ENCODE measurements at places on chromosomes 11 and 22.

DNA sequence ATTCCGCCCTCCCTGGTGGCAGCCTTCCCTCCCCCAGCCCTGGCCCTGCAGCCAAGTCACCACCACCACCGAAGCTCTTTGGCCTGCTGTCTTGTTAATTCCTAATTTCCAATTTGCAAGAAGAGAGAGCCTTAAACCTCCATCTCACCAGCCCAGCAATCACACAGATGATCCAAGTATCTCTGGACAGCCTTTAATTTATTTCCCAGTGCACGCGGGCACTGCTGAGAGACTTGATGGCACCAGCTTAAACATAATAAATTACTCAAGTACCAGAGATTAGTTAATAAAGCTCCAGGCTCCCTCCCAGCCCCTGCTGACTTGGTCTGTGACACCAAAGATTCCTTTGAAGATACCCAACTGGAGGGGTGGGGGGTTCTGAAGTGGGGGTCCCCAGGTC is 494.7 kb downstream of the BUD13 start:
- no peak for DNase-seq

GRCh38 chr22:31083377-31083768 is 2.3 kb downstream of the SMTN start:
- DNase-seq, result no peak

DNA sequence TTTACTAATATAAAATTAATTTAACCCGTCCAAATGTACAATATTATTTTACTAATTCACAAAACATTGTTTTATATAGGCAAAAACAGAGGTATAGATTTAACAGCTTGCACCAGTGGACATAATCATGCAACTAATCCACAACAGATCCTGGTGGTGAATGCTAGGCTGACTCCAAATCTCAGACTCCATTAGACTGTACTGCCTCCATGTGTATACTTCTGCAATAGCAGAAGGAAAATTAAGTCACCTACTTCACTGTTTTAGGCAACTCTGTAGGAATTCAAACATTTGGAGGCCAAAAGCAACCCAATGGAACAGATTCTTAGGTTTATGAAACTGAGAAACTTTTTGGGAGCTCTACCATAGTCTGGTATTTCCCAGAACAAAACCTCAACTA is 30.0 kb upstream of the RAB39A start:
- no peak for DNase-seq

GRCh38 chr11:72750086-72750485 is 2.1 kb downstream of the ARAP1 start:
- DNase-seq, result no peak

- DNase-seq, result no peak
Observed at GRCh38 chr11:73277467-73277866, 5.3 kb downstream of the P2RY6 start.

GRCh38 chr11:66124564-66124963 is 54.5 kb downstream of the PACS1 start:
- DNase-seq, result no peak

DNA sequence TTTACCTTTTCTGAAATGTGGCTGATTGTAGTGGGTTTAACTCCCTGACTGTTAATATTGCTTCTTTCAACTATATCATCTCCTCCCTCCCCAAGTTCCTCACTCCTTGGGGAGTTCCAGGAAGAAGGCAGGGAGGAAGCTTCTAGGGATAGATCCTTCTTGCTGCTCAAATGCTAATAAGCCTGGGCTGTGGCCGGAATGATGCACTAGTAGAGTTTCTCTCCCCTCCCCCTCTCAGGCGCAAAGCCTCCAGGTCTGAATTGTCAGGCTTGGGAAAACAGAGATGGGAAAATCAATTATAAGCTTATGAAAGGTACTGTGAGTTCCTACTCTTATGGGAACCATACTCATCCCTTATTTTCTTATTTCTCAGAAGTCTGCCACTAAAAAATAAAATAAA is 30.8 kb downstream of the FEZ1 start:
- DNase-seq, result no peak

DNA sequence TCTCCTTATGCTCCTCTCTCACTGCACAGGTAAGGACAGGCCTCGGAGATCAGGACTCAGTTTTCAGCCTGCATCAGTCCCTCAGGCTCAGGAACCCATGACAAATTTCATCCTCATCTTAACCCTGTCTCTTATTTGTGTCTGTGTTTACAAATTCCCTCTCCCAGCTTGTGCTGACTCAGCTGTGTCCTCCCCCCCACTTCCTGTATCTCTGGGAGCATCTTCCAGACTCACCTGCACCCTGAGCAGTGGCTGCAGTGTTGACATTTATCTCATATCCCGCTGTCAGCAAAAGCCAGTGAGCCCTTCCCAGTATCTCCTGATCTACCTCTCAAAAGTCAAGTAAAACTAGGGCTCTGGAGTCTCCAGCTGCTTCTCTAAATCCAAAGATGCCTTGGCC is 65.6 kb upstream of the VPREB1 start:
- no peak for DNase-seq

DNA sequence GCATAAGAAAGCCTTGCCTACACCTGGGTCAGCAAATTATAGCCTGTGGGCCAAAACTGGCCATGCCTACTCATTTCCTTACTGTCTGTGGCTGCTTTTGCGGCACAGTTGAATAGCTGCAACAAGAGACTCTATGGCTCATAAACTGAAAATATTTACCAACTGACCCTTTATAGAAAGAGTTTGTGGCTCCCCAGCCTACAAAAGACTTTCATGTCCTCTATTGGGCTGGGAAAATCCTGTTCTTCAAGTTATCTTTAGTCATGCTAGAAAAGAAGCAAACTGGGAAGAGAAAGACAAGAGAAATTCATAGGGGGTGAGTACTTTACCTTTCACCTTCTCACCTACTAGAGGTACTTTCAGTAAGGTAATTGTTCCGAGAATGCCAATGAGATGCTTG is 175.1 kb downstream of the SWAP70 start:
- no peak for DNase-seq

- DNase-seq, result no peak
Observed at GRCh38 chr11:2305788-2306451, 4.1 kb downstream of the TSPAN32 start.

DNA sequence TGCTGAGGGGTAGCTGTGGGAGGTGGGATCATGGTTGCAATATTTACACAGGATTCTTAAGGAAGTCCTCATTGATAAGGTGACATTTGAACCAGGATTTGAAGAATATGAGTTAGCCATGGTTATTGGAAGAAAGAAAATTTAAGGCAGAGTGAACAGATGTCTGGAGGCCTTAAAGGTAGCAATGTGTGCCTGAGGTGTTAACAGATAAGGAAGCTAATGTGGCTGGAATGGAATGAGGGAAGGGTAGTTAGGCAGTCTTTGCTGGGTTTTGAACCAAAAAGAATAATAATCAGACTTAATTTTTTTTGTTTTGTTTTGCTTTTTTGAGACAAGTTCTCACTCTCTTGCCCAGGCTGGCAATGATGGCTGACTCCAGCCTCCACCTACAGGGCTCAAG is 9.7 kb upstream of the DEPDC7 start:
- DNase-seq, result no peak

DNA sequence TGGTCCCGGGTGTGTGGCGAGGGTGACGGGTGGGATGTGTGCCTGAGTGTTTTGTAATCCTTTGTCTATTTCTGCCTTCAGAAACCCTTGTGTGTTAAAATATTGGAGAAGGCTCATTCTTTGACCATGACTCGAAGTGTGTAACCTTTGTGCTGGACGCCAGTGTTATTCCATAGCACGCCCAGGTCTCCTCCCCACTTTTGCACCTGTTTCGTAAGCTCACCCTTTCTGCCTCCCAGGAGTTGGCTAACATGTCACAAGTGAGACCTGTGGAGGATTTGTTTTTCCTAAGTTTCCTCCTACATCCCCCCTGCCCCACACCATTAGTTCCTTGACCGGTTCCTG is 382 bp downstream of the C11orf54 start:
- DNase-seq, result no peak

GRCh38 chr11:85948884-85949283 is 93.7 kb downstream of the CCDC83 start:
- no peak for DNase-seq

- DNase-seq, result no peak
Observed at GRCh38 chr11:47204637-47204989, 10.2 kb upstream of the DDB2 start.

- DNase-seq, result no peak
Observed at GRCh38 chr22:39248254-39248653, 3.5 kb upstream of the PDGFB start.

DNA sequence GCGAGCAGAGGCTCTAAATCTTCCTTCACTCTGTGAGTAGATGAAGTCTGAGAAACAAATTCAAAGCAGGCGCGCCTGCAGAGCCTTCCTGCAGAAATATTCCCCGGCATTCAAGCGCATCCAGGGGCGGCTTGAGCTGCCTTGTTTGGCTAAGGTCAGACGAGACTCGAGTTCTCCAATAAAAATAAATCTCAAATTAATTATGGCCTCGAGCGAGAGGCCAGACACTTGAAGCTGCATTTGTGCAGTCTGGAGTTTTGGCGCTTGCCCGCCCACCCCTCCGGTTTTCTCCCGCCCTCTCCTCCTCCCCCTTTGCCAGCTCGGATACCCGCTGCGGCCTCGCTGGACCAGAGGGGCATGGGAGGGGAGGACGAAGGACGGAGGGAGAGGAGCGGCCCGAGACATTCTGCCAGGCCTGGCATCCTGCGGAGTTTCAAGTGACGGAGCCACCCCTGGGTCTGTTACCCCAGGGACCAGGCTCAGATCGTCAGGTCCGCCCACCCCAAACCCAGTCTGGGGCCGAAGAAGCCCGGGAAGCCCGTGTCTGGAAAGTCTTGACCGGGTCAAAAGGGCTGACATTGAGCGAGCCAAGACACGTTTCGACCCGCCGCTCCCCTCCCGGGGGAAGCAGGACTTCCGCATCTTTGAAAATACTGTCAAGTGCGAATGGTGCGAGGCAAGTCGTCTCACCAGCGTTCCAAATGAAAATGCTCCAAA is 3.8 kb upstream of the FLI1 start:
- DNase-seq, result no peak

DNA sequence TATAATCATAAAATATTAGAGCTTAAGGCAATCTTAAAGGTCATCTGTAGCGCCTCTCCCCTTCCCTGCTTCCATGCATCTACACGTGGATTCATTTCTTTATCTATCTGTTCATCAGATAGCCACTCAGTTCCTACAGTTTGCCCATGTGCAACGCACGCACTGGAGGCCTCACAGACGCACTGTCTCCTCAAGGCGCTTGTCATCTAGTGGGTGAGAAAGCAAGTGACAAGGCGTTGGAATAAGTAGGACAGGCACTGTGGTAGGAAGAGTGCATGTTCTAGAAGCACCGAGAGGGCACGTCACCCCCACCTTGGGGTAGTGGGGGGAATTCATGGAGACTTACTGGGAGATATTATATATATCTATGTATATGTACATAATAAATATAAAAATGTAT is 20.8 kb upstream of the JAM3 start:
- DNase-seq, result no peak

DNA sequence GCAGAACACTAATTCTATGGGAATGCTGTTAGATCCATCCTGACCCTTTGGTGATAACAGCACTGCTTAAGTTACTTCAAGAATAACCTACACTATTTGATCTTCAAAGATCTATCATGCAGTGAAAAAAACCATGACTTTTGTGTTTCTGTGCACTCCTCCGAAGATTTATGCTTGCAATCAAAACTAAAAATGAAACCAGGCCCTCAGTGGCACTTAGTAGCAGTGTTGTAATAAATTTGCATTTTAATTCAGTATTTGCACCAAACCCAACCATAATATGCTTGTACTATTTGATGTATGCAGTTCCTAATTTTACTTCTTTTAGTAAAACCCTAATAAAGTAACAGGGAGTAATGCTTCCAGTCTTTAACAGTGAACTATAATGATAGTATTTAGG is 130.7 kb downstream of the SOX6 start:
- DNase-seq, result no peak

- DNase-seq, result peak; percentile 32
Observed at GRCh38 chr11:19076744-19077589, 16.4 kb upstream of the MRGPRX2 start.

- no peak for DNase-seq
Observed at GRCh38 chr11:62484352-62484751, 62.3 kb downstream of the AHNAK start.

- DNase-seq, result no peak
Observed at GRCh38 chr11:44816761-44817160, 90.0 kb downstream of the TSPAN18 start.

DNA sequence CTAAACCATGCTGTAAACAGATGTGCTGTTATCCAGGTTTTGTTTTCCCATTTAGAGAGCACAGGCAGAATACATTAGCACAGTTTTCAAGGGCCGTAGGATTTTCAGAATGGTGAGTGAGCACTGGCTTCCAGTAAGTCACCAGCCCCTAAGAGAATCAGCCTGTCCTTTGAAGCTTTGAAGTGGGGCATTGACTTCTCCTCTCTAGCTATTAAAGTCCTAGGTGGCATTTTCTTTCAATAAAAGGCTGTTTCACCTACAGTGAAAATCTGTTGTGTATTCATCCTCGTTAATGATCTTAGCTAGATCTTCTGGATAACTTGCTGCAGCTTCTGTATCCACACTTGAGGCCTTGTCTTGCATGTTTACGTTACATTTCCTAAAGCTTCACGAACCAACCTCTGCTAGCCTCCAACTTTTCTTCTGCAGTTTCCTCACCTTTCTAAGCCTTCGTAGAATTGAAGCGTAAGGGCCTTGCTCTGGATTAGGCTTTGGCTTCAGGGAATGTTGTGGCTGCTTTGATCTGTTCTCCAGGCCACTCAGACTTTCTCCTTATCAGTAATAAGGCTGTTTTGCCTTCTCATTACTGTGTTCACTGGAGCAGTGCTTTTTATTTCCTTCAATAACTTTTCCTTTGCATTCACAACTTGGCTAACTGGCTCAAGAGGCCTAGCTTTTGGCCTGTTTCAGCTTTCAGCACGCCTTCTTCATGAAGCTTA is 15.5 kb downstream of the CECR2 start:
- no peak for DNase-seq

- DNase-seq, result no peak
Observed at GRCh38 chr22:27718186-27719035, 83.1 kb downstream of the MN1 start.

GRCh38 chr11:113113801-113114704 is 152.8 kb downstream of the NCAM1 start:
- no peak for DNase-seq

DNA sequence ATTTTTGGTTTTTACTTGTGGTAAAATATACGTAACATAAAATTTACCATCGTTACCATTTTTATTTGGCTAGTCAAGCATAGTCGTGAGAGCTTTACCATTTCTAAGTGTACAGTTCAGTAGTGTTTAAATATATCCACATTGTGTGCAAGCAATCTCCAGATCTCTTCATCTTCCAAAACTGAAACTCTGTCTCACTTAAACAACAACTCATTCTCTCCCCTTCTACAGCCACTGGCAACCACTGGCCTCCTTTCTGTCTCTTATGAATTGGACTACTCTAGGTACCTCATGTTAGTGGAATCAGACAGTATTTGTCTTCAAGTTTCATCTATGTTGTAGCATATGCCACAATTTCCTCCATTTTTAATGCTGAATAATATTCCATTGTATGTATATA is 37.4 kb downstream of the SMC1B start:
- DNase-seq, result no peak
